ENCODE measurements at places on chromosomes 3 and 15. TPM values are rescaled to one million over a fixed set of nuclear protein-coding genes. Genes with fewer than 3 reads are reported as not detected.

The ADGRG7 gene
- not detected for total RNA-seq

The UQCC5 gene
- total RNA-seq: 7.2 TPM

The NXPE3 gene
- 11.3 TPM for total RNA-seq

The CCR9 gene
- total RNA-seq: not detected

The CCDC80 gene
- total RNA-seq: 10.3 TPM

All from hair follicular keratinocyte (primary cell).